ENCODE measurements at places on chromosomes 4 and X. TPM values are rescaled to one million over a fixed set of nuclear protein-coding genes. Genes with fewer than 3 reads are reported as not detected.

HPRT1 gene
- 17.8 TPM for total RNA-seq

TCP11X2 gene
- not detected for total RNA-seq

FAM133A gene
- 0.57 TPM for total RNA-seq

CWH43 gene
- not detected for total RNA-seq

TMEM47 gene
- total RNA-seq = 11.8 TPM

DNA sequence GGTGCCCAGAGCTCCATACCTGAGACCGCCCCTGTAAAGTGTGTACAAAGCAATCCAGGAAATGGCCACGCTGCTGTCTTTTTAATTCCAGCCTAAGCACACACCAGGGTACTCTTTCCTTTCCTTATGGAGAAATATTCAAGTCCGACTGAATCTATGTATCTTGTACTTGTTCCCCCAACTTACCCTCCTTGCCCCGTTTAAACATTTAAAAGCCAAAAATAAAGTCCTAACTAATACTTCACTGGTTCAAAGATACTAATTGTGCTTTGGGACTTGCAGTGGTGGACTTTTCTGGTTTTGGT lies 731 bp upstream of the AMMECR1 start:
- DNase-seq = no peak

- no peak for DNase-seq
Measured at GRCh38 chrX:49278081-49278480, 8.5 kb downstream of the PPP1R3F start.

DNA sequence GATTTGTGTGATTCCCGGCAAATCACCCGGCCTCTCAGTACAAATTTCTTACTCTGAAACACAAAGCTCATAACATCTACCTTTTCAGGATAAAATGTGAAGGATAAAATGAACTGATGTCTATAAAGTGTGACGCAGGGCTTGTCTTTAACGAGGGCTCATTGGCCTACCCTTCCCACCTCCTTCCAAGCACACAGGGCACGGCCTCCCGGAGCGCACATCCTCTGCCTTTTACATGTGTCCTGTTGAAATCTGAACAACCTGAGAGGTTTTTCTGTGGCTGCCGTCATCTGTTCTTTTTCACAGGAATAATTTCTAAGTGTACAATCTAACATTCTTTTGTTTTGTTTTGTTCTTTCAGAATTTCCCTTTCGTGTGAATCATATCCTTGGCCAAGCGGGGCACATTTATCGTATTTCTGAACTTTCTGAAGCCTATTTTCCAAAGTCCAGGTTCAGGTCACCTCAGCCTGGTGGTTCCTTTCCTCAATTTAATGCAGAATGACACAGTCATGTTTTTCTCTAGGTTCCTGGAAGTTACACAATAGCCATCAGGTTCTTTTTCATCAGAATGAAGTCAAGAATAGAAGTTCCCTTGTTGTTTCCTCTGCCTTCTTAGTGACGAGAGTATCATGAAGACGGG lies 53.1 kb upstream of the SPRY1 start:
- DNase-seq = no peak

GRCh38 chr4:142416711-142417275 lies 429.3 kb downstream of the INPP4B start:
- no peak for DNase-seq

DNA sequence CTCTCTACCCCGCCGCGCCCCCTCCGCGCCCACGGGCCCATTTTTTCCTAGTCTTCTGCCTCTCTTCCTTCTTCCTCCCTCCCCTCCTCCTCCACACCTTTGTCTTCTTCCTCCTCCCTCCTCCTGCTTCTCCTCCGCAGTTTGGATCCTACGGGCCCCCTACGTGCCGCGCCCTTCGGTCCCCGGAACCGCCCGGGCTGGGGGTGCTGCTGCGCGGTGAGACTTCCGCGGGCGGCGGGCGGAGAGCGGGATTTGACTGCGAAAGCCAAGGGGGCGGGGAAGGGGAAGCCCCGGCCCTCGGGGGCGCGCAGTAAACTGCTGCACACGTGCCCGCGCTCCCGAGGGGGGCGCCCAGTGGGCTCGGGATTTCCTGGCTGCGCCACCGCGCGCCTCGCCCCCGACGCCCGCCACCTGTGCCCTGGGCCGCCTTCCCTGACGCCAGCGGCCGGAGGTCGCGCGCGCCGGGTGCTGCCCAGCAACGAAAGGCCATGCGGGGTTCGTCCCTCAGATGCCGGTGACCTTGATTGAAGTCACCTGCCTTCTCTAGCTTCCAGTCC lies 3.3 kb upstream of the NKX3-2 start:
- DNase-seq = peak; percentile 48

GRCh38 chr4:129334136-129334535 lies 238.2 kb downstream of the C4orf33 start:
- no peak for DNase-seq

- DNase-seq = peak; percentile 76
Measured at GRCh38 chrX:51496501-51497291, at the start of gene NUDT11. NUDT11 (minus strand) TSS chrX:51496592; CDS start chrX:51496444, 148 bp downstream.

DNA sequence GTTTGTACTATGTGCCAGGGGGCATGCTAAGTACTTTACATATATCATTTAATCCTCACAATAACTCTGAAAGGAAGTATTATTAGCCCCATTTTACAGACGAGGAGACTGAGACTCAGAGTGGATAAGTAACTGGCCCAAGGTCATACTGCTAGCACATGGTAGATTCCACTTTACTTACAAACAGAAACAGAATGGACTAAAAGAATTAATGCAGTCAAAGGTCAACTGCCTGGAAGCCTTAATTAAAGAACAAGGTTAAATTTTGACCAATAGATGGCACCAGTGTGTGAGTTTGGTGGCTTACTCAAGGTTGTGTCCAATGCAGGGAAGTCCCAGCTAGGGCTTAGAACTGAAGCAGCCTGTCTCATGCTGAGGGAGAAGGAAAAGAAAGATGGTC lies 4.7 kb downstream of the RIPPLY1 start:
- DNase-seq = no peak

DNA sequence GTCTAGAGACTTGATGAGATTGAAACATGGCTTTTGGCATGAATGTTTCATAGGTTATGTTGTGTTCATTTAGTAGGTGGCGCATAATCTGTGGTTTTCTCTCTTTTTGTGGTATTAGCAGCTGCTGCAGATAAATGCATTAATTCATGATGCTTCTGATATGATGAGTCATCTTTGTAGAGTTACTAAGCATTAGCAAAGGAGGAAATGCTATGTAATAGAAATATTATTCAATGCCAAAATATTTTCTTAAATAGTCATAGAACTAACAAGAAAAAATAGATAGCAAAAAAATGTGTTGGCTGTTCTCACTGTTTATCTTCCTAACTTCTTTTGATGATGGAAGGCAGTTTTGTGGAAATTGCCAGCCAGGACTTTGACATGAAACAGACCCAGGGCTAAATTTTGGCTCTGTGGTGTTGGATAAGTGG lies 3.6 kb downstream of the ZXDB start:
- no peak for DNase-seq

DNA sequence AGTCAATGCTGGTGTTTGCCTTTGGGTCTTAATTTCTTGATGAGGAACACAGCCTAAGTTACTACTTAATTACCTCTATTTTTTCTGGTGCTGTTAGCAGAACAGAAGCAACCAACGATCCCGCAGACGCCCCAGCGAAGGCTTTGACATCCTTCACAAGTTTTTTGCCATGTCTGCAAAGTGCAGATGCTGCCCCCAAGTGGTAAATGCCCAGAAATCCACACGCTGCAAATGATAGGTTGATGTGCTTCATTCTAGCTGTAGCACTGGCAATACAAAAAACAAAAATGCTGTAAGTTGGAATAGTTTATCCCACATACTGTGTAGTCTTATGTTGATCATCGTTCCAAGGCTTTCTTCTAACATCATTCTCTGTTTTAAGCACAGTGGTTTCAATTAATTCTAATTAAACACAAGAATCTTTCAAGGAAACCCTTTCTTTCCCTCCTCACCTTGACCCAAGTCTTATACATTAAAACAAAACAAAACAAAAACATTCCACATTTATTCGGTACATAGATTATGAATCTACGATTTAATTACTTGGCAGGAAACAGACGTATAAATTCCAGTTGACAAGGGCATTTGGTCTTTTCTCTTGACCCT lies 1.2 kb downstream of the PNPLA4 start:
- peak; percentile 65 for DNase-seq

- DNase-seq = no peak
Measured at GRCh38 chr4:124144238-124144654, 568.3 kb downstream of the ANKRD50 start.

GRCh38 chrX:9310616-9311015 lies 154.2 kb upstream of the TBL1X start:
- DNase-seq = no peak

- DNase-seq = no peak
Measured at GRCh38 chr4:132065940-132066495, 1083.1 kb upstream of the PCDH10 start.

GRCh38 chr4:140609548-140610425 lies 41.0 kb upstream of the UCP1 start:
- no peak for DNase-seq

DNA sequence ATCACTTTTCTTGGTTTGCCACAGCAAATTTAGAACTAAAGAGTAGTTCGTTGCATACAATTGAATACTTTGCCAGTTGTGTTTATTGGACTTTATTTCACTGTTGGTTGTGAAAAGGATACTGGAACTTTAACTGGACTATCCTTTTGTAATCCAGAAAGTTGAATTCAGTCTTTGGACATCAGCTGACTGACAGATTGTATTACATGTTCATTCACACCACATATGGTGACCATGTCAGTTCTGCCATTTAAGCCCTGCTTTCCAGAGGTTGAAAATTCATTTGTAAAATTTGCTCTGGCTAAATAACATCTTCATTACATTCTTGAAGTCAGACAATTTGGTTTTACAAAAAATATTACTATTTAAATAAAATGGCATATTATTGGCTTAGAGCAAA lies 251.7 kb downstream of the CAMK2D start:
- no peak for DNase-seq
